ENCODE measurements at places on chromosomes 6 and 20. TPM values are rescaled to one million over a fixed set of nuclear protein-coding genes. Genes with fewer than 3 reads are reported as not detected.

DNA sequence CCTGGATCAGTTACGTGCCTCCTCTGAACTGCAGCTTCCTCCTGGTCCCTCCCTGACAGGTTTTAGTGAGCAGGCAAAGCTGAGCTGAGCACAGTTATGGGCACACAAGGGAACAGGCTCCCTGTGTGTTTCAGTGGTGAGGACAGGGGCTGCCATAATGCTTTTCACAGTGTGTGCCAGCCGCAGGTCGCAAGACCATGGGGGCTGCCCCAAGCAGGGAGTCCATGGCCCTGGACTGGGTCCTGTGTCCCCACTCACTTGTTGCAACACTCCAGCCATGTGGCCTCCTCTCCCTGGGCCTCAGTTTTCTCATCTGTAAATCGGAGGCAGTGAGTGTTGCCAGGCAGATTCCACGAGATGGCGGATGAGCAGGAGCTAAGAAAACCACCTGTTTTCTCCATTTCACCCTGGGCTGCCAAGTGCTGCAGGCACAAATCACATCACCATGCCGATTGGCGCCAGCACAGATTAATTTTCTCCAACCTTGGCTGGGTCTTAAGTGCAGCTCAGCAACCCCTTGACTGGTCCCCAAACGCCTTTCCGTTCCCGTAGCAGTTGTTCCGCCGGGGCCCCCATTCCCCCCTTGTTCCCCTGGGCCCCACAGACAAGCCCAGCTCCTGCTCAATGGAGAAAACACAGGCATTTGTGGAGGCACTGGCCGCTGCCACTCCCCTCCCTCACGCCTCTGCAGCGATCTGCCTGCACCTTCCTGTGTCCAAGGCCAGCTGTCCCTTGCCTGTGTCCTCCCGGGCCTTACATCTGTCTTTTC, 57.1 kb upstream of the NNAT start:
- DNase-seq = peak; percentile 36

The PBOV1 gene
- polyA plus RNA-seq = not detected

The BHLHE23 gene
- not detected for polyA plus RNA-seq

The SIGLEC1 gene
- polyA plus RNA-seq = 0.71 TPM

The NOX3 gene
- not detected for polyA plus RNA-seq

- DNase-seq = no peak
These were observed 192.5 kb downstream of the TTLL2 start for GRCh38 chr6:167517254-167517916.

DNA sequence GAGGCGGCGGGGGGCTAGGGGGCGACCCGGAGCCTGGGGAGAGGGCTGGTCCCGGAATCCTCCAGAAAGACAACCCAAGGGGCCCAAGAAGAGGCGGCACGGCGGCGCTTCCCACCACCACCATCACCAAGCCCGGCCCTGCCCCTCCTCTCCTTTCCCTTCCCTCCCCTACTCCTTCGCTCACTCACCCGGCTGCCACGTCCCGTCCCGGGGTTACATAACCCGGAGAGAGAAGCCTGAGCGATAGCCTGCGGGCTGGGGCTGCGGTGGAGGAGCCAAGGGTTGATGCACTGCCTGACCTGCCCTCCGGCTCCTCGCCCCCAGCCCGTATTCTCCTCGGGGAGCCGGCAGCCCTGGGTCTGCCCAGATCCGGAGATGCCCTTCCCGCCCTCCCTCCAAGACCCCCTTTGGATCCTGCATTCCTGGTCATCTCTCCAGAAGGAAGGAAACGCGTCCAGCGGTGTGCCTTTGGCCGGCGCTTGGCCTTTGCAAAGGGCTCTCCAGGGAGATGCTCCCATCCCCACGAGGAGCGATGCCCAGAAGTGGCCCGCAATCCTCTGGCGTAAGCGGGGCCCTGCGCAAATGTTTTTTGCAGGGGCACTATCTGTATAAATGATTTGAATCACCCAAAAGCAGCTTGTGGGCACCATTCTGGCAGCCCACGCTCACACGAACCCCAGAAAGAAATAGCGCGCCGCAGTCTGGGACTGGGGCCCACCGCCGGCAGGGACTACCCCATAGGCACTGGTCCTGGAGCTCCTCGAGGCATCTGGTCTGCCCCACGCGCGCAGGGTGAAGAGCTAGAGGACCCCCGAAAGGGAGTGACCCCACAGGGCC, 4.6 kb upstream of the CPXM1 start:
- DNase-seq = no peak

The FBXO5 gene
- polyA plus RNA-seq = 16.6 TPM

The SEL1L2 gene
- polyA plus RNA-seq = 0.22 TPM

The PRDM1 gene
- polyA plus RNA-seq = 2.2 TPM

- DNase-seq = peak; percentile 12
These were observed at the start of gene TMEM74B for GRCh38 chr20:1184638-1185315. TMEM74B (minus strand) TSS chr20:1184981; CDS start chr20:1183801, 1,180 bp downstream.

The EDEM2 gene
- 11.6 TPM for polyA plus RNA-seq

DNA sequence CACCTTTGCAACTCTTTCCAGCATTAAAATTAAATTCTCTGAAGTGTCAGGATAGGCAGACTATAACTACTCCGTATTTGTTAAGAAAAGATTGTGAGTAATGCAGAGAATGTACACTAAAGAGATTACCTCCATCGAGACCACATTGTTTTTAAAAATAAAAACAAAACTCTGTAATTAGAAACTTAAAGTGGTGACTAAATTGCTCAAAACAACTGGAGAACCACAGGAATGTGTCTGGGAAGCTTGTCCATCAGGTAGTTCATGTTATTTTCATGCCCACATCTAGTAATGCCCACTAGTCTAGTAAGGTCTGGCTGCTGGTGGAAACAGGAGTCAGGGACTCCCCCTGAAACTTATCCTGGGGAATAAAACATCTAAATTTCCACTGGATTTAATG, 103.0 kb upstream of the FOXQ1 start:
- no peak for DNase-seq
